ENCODE measurements at places on chromosomes 4 and X.

DNA sequence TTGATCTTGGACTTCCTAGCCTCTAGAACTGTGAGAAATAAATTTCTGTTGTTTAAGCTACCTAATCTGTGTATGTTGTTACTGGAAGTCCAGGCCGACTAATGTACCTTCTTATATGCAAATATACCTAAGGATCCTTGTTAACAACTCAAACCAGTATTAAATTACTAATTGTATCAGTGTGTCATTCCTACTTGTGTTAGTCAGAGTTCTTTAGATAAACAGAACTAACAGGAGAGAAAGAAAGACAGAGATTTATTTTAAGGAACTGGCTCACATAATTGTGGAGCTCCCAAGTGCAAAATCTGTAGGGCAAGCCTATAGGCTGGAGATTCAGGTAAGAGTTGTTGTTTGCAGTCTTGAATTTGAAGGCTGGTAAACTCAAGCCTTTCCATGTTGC is 120.0 kb downstream of the ADGRL3 start:
- H3K27ac ChIP-seq: no peak overlapping the region
- no peak overlapping the region for H3K4me3 ChIP-seq
- H3K36me3 ChIP-seq: no peaks in the 10 kb centered on the region
- H3K4me1 ChIP-seq: no peaks in the 10 kb centered on the region
- DNase-seq: no peak

GRCh38 chr4:39715788-39716187 is 17.9 kb downstream of the UBE2K start:
- no peak overlapping the region for H3K4me3 ChIP-seq
- H3K27ac ChIP-seq: peak overlapping the region; percentile 57
- peaks cover 48% of the 10 kb centered on the region for H3K4me1 ChIP-seq
- H3K27me3 ChIP-seq: no peaks in the 10 kb centered on the region

- H3K27ac ChIP-seq: peak overlapping the region; percentile 41
- peaks cover 10% of the 10 kb centered on the region for H3K4me1 ChIP-seq
- H3K27me3 ChIP-seq: peaks cover 5% of the 10 kb centered on the region
- peak overlapping the region; percentile 73 for H3K4me3 ChIP-seq
- no peak for DNase-seq
Observed at GRCh38 chr4:169079942-169080827, 70.1 kb upstream of the CBR4 start.

- H3K4me3 ChIP-seq: no peak overlapping the region
- no peaks in the 10 kb centered on the region for H3K36me3 ChIP-seq
- no peak overlapping the region for H3K27ac ChIP-seq
- DNase-seq: no peak
Observed at GRCh38 chr4:107219681-107220080, 183.6 kb upstream of the DKK2 start.

GRCh38 chrX:65697915-65698796 is 30.7 kb downstream of the MSN start:
- peak overlapping the region; percentile 76 for H3K4me3 ChIP-seq
- H3K36me3 ChIP-seq: peaks cover 43% of the 10 kb centered on the region
- H3K4me1 ChIP-seq: peaks cover 70% of the 10 kb centered on the region
- H3K27me3 ChIP-seq: no peaks in the 10 kb centered on the region

GRCh38 chrX:14630733-14631132 is 101.4 kb downstream of the GLRA2 start:
- no peaks in the 10 kb centered on the region for H3K27me3 ChIP-seq
- no peak overlapping the region for H3K4me3 ChIP-seq
- no peaks in the 10 kb centered on the region for H3K4me1 ChIP-seq
- no peak overlapping the region for H3K27ac ChIP-seq
- no peaks in the 10 kb centered on the region for H3K36me3 ChIP-seq
- no peak for DNase-seq
